Heart right ventricle (tissue), 16 donors: ENCODE measurements at places on chromosomes 13 and 19.

DNA sequence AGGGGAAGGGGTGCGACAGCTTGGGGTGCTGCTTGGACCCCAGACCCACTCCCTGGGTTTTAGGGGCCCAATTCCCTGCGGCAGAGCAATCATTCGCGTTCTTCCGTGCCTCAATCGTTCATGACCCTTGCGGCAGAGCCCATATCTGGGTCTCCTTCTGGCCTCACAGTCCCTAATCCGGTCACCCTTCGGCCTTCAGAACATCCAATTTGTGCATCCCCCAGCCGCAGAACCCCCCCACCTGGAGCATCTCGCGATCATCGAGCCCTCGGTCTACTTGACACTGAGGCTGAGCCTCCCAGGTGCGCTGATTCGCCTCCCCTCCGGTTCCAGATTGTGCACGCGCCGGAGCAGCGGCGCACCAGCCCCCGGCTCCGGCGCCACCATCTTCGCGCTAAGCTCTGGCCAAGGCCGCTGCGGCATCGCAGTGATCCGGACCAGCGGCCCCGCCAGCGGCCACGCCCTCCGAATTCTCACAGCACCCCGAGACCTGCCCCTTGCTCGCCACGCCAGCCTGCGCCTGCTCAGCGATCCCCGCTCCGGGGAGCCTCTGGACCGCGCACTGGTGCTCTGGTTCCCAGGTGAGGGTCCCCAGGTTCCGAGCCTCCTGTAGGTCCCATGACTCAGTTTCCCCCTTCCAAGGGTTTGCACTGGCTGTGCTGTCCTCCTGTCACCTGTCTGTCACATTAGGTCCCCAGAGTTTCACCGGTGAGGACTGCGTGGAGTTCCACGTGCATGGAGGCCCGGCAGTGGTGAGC is 501 bp downstream of the GTPBP3 start:
- no peak for DNase-seq

DNA sequence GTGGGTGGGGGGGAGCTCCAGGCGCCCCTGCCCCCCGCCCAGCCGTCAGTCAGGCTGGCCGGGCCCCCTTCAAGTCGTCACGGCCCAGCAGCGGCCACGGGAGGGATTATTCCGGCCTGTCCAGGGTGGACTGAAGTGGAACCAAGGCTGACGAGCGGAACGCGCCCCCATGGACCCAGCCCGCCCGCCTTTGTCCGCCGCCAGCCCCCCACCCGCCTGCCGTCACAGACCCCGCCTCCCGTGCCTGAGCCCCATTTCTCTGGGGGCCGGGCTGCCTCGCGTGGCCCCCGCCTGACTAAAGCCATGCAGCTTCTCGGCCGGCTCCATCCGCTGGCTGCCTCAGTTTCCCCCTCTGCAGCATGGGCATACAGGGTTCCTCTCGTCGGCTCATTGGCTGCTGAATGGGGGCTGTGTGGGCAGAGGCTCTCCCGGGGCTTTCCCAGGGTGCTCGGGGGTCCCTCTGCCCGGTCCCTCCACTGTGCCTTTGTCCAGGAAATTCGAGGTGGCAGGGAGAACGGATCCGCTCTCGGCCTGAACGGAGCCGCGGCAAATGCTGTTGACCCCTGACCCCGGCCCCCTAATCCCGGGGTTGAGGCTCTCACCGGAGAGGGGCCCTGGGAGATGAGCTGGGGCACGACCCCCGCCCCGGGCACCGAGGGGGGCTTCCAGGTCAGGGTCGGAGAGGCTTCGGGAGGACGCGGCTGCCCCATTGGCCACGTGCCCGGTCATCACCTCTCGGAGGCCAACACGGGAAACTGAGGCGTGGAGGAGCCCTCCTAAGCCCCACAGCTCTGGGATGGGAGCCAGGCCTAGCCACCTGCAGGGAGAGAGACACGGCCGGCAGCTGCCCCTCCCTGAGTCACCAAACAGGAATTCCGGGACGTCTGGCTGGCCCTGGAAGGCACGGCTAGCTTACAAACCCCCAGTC is 27.4 kb downstream of the EFNA2 start:
- DNase-seq, result no peak

- no peak for DNase-seq
Measured at GRCh38 chr13:30652746-30653386, 35.1 kb downstream of the USPL1 start.

GRCh38 chr19:43570174-43570791 is 5.0 kb downstream of the XRCC1 start:
- DNase-seq, result no peak

DNA sequence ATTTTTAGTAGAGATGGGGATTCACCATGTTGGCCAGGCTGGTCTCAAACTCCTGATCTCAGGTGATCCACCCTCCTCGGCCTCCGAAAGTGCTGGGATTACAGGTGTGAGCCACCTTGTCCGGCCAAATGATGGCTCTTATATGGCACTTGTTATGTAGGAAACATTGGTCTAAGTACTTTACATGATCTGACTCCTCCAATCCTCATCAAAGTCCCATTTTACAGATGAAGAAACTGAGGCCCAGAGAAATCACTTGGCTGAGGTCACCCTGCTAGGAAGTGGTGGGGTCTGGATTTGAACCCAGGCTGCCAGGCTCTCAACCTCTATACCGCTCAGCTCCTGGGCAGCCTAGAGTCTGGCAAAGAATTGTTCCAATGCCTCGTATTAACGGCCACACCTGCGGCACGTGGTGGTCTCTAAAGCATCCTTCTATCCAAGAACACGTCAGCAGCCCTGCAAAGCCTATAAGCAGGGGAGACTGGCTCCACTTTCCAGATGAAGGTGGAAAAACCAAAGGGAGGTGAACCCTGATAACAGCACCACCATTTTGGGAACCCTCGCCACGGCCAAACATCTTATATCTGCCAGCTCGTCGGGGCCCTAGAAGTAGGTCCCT is 18.1 kb downstream of the SHANK1 start:
- no peak for DNase-seq

GRCh38 chr19:31264041-31264778 is 85.0 kb downstream of the TSHZ3 start:
- DNase-seq, result no peak
